ENCODE measurements at places on chromosomes 11 and 22.

DNA sequence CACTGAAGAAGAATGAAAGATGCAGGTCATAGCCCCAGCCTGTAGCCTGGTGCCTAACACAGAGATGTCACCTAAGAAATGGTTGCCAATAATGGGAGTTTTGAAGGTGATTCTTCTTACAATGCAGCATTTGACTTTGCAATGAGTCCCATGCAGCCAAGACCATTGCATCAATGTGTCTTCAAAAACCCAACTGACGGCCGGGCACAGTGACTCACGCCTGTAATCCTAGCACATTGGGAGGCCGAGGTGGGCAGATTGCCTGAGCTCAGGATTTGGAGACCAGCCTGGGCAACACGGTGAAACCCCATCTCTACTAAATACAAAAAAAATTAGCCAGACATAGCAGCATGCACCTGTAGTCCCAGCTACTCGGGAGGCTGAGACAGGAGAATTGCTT is 89.3 kb upstream of the ASPHD2 start:
- H3K4me3 ChIP-seq = no peak overlapping the region
- DNase-seq = no peak
- H3K4me1 ChIP-seq = no peaks in the 10 kb centered on the region
- no peaks in the 10 kb centered on the region for H3K27me3 ChIP-seq

GRCh38 chr22:44409974-44410316 is 88.1 kb downstream of the RTL6 start:
- no peaks in the 10 kb centered on the region for H3K36me3 ChIP-seq
- H3K27ac ChIP-seq = no peak overlapping the region
- DNase-seq = no peak
- no peaks in the 10 kb centered on the region for H3K27me3 ChIP-seq
- H3K4me3 ChIP-seq = no peak overlapping the region
- peaks cover 6% of the 10 kb centered on the region for H3K4me1 ChIP-seq

DNA sequence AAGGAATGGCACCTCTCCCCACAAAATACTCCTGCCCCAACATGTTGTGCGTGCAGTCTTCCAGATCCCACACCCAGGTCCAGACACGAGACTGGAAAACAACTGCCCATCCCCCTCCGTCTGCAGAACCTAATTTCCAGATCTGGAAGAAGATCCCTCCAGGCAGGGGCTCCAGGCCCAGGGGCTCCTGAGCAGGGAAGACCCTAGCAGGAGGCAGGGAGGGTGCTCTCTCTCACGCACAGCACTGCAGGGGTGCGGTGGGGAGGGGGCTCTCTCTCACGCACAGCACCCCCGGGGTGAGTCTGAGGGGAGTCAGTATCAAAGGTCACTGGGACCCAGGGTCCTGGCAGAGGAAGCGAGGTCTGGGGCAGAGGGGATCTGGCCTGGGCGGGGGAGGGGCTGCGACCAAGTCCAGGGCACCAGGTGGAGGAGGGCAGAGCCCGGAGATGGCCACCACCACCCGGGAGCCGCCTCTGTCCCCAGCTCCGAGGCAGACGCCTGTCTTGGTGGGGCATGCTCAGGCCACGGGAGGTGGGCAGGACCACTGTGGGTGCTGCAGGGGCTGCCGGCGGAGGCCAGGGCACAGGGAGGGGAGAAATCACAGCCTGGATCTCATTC is 1.7 kb downstream of the MLC1 start:
- no peak overlapping the region for H3K4me3 ChIP-seq
- DNase-seq = no peak
- no peaks in the 10 kb centered on the region for H3K36me3 ChIP-seq
- H3K4me1 ChIP-seq = peaks cover 3% of the 10 kb centered on the region
- no peaks in the 10 kb centered on the region for H3K27me3 ChIP-seq
- H3K27ac ChIP-seq = no peak overlapping the region

DNA sequence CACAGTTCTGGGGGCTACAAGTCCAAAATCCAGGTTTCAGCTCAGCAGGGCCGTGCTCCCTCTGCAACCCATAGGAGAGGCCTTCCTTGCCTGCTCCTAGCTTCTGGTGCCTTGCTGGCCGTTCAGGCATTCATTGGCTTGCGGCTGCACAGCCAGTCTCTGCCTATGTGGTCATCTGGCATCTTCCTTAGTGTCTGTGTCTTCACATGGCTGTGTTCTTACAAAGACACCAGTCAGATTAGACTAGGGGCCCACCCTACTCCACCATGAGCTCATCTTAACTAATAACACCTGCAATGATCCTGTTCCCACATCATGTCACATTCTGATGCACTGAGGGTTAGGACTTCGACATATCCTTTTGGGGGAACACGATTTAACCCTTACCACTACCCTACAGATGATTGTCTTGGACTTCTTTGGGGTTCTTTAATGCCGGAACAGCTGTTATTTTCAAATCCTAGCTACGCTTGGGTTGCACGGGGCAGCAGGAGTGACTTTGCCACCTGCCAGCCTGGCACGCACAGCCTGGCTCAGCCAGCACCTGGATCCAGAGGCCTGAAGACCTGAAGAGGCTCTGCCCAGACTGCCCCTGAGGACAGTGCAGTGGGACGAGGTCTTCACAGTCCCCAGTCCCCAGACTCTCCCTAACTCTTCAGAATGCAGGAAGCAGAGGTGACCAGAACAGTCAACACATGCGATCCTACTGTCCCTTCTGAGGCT is 7.7 kb upstream of the NEAT1 start:
- no peak overlapping the region for H3K27ac ChIP-seq
- no peak overlapping the region for H3K4me3 ChIP-seq
- no peaks in the 10 kb centered on the region for H3K27me3 ChIP-seq
- peaks cover 6% of the 10 kb centered on the region for H3K36me3 ChIP-seq
- DNase-seq = no peak
- peaks cover 11% of the 10 kb centered on the region for H3K4me1 ChIP-seq

DNA sequence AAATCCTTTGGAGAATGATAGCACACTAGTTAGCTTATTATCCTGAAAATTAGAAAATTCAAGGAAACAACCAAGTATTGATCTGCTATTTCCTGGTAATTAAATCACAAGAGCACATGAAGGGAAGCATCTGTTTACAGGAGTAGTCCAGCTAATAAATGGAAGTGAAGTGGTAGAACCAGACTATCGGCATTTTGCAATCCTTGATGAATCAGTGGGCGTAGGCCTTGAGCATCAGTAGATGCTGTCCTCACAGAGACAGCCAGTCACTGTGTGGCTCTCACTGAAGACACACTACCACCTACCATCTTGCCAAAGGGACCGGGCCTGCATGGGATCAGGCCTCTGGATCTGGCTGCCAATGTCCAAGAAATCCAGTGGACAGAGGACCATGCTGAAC is 69.8 kb downstream of the FBLN1 start:
- no peak overlapping the region for H3K27ac ChIP-seq
- no peaks in the 10 kb centered on the region for H3K27me3 ChIP-seq
- DNase-seq = no peak
- no peak overlapping the region for H3K4me3 ChIP-seq
- no peaks in the 10 kb centered on the region for H3K4me1 ChIP-seq

DNA sequence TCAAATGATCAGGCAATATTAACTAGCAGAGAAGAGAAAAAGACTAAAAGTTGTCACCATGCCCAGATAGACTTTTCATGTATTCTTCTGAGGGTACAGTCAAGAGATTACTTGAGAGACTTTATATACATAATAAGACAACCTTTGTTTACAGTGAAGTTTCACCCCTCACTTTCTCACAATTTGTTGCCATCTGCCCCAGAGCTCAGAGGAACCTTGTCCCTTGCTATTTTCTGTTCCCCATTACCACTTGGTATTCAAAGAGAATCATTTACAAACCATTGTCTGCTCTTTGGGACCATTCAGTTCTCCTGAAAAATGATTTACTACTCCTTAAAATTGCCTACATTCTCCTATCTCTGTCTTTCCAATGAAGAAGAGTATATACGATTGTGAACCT is 544.6 kb downstream of the CNTN5 start:
- H3K27ac ChIP-seq = no peak overlapping the region
- H3K4me1 ChIP-seq = no peaks in the 10 kb centered on the region
- no peak for DNase-seq
- H3K27me3 ChIP-seq = no peaks in the 10 kb centered on the region

DNA sequence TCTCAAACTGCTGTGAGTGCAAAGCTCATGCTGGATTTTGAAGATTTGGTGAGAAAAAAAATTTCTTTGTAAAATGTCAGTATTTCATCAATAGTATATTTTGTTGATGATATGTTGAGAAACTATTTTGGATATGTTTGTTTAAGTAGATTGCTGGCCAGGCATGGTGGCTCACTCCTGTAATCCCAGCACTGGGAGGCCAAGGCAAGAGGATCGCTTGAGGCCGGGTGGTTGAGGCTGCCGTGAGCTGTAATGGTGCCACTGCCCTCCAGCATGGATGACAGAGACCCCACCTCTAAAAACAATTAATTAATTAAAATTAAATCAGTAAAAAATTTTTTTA is 6.9 kb upstream of the IFITM3 start:
- H3K27me3 ChIP-seq = no peaks in the 10 kb centered on the region
- no peak overlapping the region for H3K4me3 ChIP-seq
- no peaks in the 10 kb centered on the region for H3K4me1 ChIP-seq
- H3K36me3 ChIP-seq = no peaks in the 10 kb centered on the region
- no peak overlapping the region for H3K27ac ChIP-seq
- no peak for DNase-seq

DNA sequence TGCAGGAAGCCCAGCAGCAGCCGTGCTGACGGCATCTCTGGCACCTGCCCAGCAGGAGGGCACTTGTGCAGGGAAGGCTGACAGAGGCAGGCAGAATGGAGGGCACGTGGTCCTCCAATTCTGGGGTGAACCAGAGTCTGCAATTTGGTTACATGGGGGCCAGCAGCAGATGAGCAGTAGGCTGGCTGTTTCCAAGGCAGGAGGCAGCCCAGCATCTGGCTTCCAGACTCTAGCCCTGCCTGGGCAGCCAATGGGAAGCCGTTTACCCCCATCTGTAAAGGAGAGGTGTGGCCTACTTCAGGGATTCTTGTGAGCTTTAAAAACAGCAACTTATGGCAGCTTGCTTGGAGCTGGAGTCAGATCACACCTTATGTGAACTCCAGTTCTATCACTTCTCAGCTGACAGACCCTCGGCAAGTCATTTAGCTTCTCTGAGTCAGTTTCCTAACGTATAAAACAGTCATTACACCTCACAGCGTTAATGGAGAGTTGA is 27.9 kb upstream of the RASL10A start:
- H3K27me3 ChIP-seq = no peaks in the 10 kb centered on the region
- DNase-seq = no peak
- no peak overlapping the region for H3K27ac ChIP-seq
